H1 (cell line): ENCODE measurements at places on chromosomes 7 and 10. TPM values are rescaled to one million over a fixed set of nuclear protein-coding genes. Genes with fewer than 3 reads are reported as not detected.

GRCh38 chr7:30726296-30727006 lies 25.5 kb upstream of the INMT start:
- DNase-seq = no peak

Gene RBM20
- total RNA-seq = 0.29 and 0.63 TPM in 2 replicates

DNA sequence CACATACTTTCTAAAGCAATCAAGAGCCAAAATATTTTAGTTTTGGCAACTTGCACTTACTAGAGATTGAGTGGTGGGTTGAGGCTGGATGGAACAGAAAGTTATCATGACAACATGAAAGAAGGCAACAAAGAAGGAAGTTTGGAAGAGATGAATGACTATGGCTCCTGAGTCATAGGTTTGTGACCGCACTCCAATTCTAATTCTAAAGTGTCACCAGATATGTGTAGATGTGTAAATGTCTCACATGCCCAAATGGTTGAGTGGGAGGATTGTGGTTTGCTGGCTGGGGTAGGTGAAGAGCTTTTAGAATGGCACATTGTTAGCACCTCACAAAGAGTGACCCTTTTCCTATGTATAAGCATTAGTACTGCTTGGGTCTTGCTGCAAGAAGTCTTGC lies 20.2 kb downstream of the TAS2R16 start:
- no peak for DNase-seq

DNA sequence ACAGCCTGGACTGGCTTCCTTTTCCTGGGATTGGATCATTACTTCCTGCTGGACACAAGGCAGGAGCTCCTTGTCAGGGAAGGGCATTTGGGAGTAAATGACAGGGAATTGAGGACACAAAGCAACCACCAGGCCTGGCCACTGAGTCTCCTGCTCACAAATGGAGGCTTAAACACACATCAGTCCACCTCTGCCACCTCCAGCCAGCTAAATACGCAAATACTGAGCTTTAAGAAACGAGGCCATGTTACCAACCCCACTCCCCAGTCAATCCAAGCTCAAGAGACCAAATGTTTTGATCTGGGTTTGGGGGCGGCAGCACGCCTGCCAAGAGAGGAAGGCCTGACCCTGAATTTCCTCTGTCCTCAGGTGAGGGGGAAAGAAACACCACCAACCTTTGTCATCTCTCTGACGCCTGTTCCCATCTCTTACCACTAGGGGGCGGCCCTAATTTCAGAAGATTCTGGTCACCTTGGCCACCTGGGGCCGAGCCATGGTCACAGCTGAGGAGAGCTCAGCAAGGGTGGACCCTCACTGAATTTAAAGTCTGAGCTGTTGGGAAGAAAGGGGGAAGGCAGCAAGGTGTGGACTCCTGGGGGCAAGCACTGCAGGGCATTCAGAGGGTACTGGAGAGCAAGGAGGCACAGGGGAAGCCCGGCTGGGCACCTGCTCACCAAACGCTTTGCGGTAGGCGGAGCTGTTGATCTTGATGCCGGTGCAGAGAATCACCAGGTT lies 16.5 kb downstream of the AIFM2 start:
- no peak for DNase-seq

Gene IFIT1
- total RNA-seq = 1.5 and 1.8 TPM in 2 replicates

- no peak for DNase-seq
Observed at GRCh38 chr10:31851216-31851615, 77.4 kb downstream of the ARHGAP12 start.

DNA sequence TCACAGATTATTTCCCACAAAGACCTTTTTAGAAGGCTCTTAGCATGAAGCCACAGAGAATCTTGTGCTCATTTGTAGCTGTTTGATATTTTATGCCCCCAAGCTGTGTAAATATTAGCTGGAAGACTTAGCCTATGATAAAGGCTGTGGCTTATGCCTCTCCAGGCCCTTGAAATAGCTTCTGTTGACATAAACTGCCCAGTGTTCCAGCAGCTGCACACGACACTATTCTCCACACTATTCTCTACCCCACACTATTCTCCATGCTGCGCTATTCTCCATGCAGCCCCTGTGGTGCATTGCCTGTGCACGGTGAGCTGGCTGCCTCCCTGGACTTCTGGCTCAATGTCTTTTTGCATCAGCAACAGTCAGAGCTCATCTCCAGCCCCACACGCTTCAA lies 13.1 kb downstream of the DDC start:
- no peak for DNase-seq

Gene CPA5
- total RNA-seq = not detected in 2 replicates
